ENCODE measurements at places on chromosomes 3 and 15. TPM values are rescaled to one million over a fixed set of nuclear protein-coding genes. Genes with fewer than 3 reads are reported as not detected.

The ST3GAL6 gene
- 0.83 TPM for total RNA-seq

The NKTR gene
- total RNA-seq = 76.9 TPM

The BCL2A1 gene
- total RNA-seq = 91.8 TPM

The NPAP1 gene
- not detected for total RNA-seq

The GP9 gene
- total RNA-seq = not detected

The NR1I2 gene
- not detected for total RNA-seq

The SLC28A1 gene
- not detected for total RNA-seq

The MFGE8 gene
- 10.6 TPM for total RNA-seq

The RHOV gene
- 1.6 TPM for total RNA-seq

The SLC2A2 gene
- not detected for total RNA-seq

Measured in activated T-helper 1 cell treated with anti-CD3 and anti-CD28 coated beads, Interleukin-12 subunit alpha, Interleukin-12 subunit beta, Interleukin-2, Interleukin-4 antibody, amounts not matched to agents 30 ng/mL and 10 ng/mL and 1 ng/mL, durations not matched to agents 14 hours and 24 hours and 36 hours (primary cell).